T-cell (primary cell): ENCODE measurements at places on chromosomes 2 and 18. TPM values are rescaled to one million over a fixed set of nuclear protein-coding genes. Genes with fewer than 3 reads are reported as not detected.
A peak's percentile ranks its signal among the peaks of the same experiment; 100 is the strongest.

DNA sequence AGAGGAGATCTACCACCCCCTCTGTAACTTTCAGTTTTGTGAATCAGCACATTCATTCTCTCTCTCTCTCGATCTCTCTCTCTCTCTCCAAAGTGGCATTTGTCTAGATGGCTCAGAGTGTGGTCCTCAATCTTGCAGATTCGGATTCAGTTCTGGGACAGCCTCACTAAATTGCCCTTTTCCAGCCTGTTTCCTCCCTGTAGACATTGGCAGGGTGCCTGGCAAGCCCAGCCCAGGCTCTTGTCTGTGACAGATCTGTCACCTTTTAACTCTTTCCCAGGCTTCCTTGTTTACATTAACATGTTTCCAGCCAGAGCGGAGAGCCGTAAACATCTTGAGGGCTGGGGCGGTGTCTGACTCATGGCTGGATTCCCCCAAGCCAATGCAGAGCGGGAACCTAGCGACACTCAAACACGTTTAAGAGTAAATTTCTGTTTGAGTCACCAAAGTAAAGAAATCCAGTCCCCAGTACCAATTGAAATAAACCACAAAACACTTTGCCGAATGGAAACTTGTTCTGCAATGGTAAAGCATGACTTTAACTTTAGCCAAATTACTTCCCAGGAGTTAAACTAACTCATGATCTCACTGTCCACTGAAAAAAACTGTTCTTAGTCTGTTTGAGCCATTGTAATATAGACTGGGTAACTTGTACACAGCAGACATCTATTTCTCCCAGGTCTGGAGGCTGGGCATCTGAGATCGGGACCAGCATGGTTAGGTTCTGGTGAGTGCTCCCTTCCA lies 6.6 kb upstream of the CYP27C1 start:
- DNase-seq: no peak
- H3K27ac ChIP-seq: no peak overlapping the region
- no peak overlapping the region for H3K4me3 ChIP-seq
- H3K4me1 ChIP-seq: no peaks in the 10 kb centered on the region
- H3K27me3 ChIP-seq: peaks cover 35% of the 10 kb centered on the region

Gene BZW1
- 258 TPM for total RNA-seq

DNA sequence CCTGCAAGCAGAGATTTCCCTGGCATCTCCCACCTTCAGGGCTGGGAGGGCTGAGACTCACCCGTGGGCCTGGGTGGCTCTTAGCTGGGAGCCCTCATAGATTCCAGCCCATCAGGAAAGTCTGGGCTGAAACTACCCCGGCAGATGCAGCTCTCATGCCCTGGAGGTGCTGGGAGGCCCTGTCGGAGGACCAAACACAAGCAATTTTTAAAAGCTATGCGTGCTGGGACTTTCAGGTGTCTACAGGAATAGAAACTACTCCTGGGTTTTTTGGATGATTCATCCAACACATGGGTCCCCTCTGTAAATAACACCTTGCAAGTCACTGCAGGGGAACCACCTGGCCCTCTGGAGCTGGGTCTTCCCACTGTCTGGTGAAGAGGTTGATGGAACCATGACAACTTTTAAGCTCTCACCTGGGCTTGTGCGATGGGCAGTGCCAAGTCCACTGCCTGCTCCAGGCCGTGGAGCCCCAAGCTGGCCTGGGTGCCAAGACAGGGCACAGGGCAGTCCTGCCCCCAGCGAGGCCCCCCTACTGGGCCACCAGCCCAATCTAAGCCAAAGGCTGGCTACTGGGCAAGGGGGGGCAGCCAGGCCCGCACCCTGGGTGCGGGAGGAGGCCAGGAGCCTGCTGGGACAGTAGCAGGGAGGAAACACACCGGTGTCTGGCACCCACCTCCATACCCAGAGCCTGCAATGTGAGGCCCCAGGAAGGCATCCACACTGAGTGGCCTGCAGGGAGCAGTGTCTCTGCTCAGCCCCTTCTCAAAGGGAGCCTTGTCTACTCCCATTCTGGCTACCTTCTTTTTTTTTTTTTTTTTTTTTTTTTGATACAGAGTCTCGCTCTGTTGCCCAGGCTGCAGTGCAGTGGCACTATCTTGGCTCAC lies 1.1 kb upstream of the GPR55 start:
- no peak for DNase-seq
- H3K4me1 ChIP-seq: no peaks in the 10 kb centered on the region
- H3K4me3 ChIP-seq: no peak overlapping the region
- H3K27me3 ChIP-seq: peaks cover 26% of the 10 kb centered on the region
- H3K27ac ChIP-seq: peak overlapping the region; percentile 63

GRCh38 chr2:14424478-14425390 lies 207.8 kb upstream of the LRATD1 start:
- no peak for DNase-seq
- H3K4me1 ChIP-seq: no peaks in the 10 kb centered on the region
- no peaks in the 10 kb centered on the region for H3K27me3 ChIP-seq
- no peak overlapping the region for H3K27ac ChIP-seq

GRCh38 chr2:70552501-70553333 lies 909 bp downstream of the TGFA start:
- peak overlapping the region; percentile 73 for H3K4me3 ChIP-seq
- no peak overlapping the region for H3K27ac ChIP-seq
- H3K36me3 ChIP-seq: no peaks in the 10 kb centered on the region
- peaks cover 23% of the 10 kb centered on the region for H3K27me3 ChIP-seq
- peaks cover 12% of the 10 kb centered on the region for H3K4me1 ChIP-seq

GRCh38 chr18:39845106-39845505 lies 2109.9 kb upstream of the PIK3C3 start:
- no peak for DNase-seq
- no peak overlapping the region for H3K27ac ChIP-seq
- H3K27me3 ChIP-seq: peaks cover 4% of the 10 kb centered on the region
- no peaks in the 10 kb centered on the region for H3K36me3 ChIP-seq
- H3K4me1 ChIP-seq: no peaks in the 10 kb centered on the region

Gene ACADL
- not detected for total RNA-seq

Gene RAB27B
- total RNA-seq: 2.6 TPM

Gene GPBAR1
- 1.2 TPM for total RNA-seq

DNA sequence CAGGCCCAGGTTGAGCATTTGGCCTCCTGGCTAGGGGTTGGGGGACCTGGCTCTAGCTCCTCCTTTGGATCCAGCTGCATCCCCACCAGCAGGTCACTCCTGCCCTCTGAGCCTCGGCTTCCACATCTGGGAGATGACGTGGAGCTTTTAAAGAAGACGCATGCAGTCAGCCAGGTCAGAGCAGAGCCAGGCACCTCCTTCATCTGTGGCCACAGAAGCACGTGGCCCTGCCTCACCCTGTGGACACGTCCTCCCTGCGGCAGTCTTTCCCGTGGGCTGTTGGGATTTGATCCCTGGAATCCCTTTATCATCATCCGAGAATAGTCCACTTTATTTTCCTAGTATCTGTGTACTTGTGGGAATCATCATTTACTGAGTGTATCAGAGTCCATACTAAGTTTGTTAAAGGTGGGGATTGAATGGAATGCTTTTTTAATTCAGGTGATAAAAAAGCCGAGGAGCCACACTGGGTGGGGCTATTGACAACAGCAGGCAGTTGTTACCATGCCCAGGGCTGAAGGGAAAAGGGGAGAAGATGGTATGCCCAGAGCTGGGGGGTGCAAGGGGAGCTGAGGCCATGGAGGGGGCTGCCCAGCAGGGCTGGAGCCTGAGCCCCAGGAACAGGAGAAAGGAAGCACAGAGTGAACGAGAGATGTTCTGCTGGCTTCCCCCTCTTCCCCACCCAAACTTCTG lies 170.1 kb downstream of the LAMA1 start:
- no peak overlapping the region for H3K4me3 ChIP-seq
- no peaks in the 10 kb centered on the region for H3K4me1 ChIP-seq
- no peaks in the 10 kb centered on the region for H3K36me3 ChIP-seq
- H3K27ac ChIP-seq: no peak overlapping the region
- DNase-seq: no peak

- H3K36me3 ChIP-seq: no peaks in the 10 kb centered on the region
- H3K4me3 ChIP-seq: no peak overlapping the region
- H3K27ac ChIP-seq: no peak overlapping the region
- no peak for DNase-seq
- H3K27me3 ChIP-seq: no peaks in the 10 kb centered on the region
Observed at GRCh38 chr2:2902547-2903281, 474.9 kb downstream of the EIPR1 start.

Gene SULT1C4
- total RNA-seq: not detected

DNA sequence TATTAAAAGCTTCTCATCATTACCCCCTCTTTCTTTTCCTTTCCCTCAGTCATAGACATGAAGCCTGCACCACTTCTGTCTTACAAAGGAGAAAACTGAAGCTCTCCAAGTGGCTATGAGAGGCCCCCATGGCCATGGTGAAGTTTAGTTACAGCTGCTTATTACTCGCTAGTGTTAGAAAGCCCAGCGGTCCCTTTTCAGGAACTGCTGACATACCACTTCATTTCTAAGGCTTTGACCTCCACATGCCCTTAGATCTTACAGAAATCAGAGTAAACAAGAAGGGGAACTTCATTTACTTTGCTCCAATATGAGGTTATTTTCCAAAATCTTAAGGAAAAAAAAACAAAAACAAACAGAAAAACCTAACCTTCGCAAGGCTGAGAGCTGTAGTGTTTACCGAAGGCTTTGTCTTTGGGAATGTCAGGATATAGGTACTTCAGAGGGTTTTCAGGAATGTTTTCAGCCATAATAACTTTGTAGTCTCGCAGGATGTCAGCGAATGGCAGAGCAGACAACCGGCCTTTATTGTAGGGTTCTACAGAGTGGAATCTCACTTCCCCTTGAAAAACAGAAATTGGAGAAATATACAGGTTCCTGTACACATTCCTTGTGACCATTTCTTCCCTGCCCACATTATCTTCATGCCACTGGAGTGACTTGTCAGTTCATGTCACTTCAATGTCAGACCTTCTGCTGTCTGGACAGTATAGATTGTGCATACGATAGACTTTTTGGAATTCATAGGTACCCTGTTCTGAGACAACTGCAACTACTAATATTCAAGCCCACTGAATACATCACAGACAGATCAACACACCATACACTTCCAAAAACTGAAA lies 18.8 kb upstream of the STAT1 start:
- H3K4me1 ChIP-seq: peaks cover 21% of the 10 kb centered on the region
- no peak overlapping the region for H3K4me3 ChIP-seq
- H3K27me3 ChIP-seq: no peaks in the 10 kb centered on the region
- no peak overlapping the region for H3K27ac ChIP-seq
- no peak for DNase-seq

Gene ARHGAP15
- 154 TPM for total RNA-seq

DNA sequence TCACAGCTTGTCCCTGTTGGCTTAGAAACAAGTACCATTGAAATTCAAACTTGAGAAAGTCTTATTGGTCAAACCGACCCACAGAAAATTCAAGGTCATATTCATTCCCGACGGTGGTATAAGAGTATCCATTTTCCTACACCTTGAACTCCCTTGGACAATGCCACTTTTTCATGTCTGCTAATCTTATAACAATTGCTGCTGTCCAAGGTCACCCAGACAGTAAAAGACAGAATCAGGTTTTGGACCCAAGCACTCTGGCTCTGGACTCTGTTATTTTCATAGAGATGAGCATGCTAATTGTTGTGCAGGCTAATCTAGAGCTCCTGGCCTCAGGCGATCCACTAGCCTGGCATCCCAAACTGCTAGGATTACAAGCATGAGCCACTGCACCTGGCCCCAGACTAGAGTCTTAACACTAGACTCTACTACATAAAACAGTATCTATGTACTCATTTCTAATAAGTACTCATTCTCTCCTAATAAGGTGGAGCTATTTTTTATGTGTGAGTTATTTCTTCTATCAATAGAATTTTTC lies 57.8 kb downstream of the C2orf76 start:
- no peak overlapping the region for H3K4me3 ChIP-seq
- no peaks in the 10 kb centered on the region for H3K27me3 ChIP-seq
- no peak for DNase-seq
- no peaks in the 10 kb centered on the region for H3K36me3 ChIP-seq

Gene NOSTRIN
- total RNA-seq: 0.53 TPM

DNA sequence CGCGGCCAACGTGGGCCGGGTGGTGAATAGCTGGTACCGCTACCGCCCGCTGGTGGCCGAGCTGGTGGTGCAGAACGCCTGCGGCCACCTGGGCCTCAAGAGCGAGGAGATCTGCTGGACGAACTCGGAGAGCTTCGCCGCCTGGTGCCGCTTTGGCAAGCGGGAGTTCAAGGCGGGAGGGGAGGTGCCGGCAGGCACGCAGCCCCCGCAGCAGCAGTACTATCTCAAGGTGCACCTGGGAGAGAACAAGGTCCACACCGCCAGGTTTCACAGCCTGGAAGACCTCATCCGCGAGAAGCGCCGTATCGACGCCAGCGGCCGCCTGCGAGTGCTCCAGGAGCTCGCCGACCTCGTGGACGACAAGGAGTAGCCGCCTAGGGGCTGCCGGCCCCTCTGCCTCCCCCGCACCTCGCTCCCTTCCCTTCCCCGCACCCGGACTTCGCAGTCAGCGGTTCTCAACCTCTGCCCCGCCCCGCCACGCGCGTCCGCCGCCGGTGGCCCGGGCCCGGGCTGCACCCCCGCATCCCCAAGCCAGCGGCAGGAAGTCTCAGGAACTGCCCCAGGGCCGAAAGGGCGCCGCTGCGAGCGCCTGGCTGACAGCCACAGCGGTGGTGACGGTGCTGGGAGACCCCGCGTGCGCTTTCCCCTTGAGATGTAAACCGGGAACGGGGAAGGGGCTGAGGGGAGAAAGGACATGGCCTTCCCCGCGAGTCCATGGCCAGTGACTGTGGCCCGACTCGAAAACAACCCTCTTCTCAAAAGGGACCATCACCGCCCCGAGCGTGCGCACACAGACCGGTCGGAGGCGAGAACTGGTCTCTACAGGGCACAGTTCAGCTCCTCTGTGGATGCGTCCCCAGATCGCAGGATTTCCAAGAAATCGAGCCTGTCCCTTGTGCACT lies 2.2 kb downstream of the LRATD1 start:
- H3K27ac ChIP-seq: no peak overlapping the region
- H3K27me3 ChIP-seq: peaks cover 15% of the 10 kb centered on the region
- no peaks in the 10 kb centered on the region for H3K36me3 ChIP-seq

DNA sequence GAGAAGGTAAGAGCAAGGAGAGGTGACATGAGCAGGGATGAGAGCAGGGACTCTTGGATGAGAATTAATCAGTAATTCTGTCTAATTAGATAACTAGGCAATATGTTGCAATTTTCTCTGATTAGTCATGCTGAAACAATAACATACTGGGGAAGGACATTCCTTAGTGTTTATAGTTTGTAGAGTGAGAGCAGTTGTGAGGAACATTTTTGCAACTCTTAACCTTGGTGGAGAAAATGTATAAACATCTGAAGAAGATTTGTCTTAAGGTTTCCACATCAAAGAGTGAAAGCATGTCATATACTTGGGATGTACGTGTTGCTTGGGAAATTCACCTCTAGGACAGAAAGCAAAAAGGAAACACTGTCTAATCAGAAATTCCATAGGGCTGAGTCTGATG lies 955.4 kb upstream of the FANCL start:
- H3K4me1 ChIP-seq: no peaks in the 10 kb centered on the region
- H3K27me3 ChIP-seq: no peaks in the 10 kb centered on the region
- DNase-seq: no peak
- H3K36me3 ChIP-seq: no peaks in the 10 kb centered on the region

- H3K27ac ChIP-seq: no peak overlapping the region
- peaks cover 13% of the 10 kb centered on the region for H3K27me3 ChIP-seq
- H3K36me3 ChIP-seq: no peaks in the 10 kb centered on the region
- H3K4me3 ChIP-seq: no peak overlapping the region
- H3K4me1 ChIP-seq: no peaks in the 10 kb centered on the region
- no peak for DNase-seq
Observed at GRCh38 chr2:88517759-88518201, 65.3 kb upstream of the FOXI3 start.

Gene PPP4R1
- total RNA-seq: 51.6 TPM

GRCh38 chr2:174929786-174930185 lies 75.4 kb downstream of the CHN1 start:
- no peaks in the 10 kb centered on the region for H3K36me3 ChIP-seq
- H3K4me1 ChIP-seq: no peaks in the 10 kb centered on the region
- DNase-seq: no peak
- H3K27me3 ChIP-seq: no peaks in the 10 kb centered on the region
- H3K27ac ChIP-seq: no peak overlapping the region
- H3K4me3 ChIP-seq: no peak overlapping the region
